NCI-H446 (cell line): ENCODE measurements at places on chromosomes 3 and 15.

DNA sequence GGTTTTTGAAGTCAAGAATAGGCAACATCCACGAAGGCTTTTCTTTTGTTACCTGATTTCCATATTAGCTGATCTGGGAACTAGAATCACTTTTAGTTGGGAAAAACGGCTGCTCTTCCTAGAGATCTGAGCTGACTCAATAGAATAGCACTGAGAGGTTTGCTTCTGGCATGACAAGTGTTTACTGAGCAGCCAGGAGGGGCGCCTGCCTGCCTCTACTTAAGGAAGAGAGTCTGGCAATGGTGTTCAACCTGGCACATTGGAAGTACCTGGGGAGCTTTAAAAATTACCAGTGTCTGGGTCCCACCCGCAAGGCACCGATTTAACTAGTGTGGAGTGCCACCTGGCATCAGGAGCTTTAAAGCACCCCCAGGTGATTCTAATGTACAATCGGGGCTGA, 34.4 kb downstream of the FAM43A start:
- no peak for DNase-seq

DNA sequence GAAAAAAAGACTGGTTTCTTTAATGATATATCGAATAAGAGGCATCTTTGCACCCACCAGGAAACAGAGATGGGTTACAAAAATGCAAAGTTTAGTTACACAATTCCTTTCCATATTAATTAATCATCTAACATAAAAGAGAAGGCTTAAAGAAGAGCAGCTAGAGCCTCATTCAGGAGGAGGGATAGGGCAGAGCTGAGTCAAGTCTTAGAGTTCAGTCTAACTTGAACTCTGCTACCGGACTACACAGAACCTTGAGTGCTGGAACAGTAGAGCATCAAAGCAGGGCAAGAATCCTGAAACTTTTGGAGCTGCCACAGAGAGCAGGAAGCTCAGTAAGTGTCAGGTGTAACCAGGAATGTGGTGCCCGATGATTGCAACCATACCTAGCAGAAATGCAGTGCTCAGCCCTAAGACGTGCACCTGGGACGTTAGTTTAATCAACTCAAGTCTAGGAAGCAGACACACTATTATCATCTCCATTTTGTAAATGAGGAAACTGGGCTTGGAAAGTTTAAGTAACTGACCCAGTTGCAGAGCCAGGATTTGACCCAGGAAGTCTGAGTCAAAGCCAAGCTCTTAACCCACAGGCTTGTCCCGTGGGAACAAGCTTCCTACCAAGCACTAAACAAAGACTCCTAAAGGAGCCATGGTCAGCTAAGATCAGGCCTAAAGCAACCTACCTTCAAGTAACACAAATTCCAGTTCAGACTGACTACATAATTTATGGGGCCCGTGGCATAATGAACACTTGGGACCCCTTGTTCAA, 187.4 kb downstream of the FOXP1 start:
- no peak for DNase-seq

DNA sequence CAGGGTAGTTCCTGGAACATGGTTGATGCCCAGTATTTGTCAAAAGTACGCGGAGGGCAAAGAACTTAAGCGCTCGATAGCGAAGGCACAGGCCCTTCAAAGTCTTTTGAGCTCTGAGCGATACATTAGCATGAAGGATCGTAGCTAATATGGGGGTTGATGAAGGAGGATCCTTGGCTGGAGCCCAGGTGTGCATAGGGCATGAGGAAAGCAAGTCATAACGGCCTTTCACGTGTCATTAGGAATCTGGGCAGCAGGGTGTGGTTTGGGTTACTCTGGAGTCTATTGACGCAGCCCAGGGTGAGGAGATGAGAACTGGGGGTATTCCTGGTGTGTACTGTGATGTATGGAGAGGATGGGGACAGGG, 31.7 kb downstream of the SPINK8 start:
- DNase-seq = no peak

- no peak for DNase-seq
These were observed 1255.7 kb downstream of the ZPLD1 start for GRCh38 chr3:103690536-103690935.

DNA sequence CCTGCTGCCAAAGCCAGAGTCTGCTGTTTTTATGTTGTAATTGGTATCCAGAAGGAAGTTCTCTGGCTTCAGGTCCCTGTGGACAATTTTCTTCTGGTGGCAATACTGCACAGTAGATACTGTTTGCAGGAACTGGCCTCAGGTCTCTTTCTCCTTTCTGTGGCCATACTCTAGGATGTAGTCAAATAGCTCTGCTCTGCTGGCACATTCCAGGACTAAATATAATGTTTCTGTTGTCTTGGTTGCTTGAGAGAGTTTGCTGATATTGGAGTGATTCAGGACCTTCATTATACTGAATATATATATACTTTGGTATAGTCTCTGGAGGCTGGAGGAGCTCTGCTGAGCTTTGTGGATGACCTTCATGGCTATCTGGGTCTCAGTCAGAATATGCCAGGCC, 23.1 kb downstream of the RAB7A start:
- no peak for DNase-seq
